ENCODE measurements at places on chromosomes 7 and 10.

- no peak for DNase-seq
- H3K27me3 ChIP-seq = no peaks in the 10 kb centered on the region
- no peaks in the 10 kb centered on the region for H3K4me1 ChIP-seq
- H3K4me3 ChIP-seq = no peak overlapping the region
Observed at GRCh38 chr10:31120961-31121685, 89.5 kb upstream of the ZNF438 start.

DNA sequence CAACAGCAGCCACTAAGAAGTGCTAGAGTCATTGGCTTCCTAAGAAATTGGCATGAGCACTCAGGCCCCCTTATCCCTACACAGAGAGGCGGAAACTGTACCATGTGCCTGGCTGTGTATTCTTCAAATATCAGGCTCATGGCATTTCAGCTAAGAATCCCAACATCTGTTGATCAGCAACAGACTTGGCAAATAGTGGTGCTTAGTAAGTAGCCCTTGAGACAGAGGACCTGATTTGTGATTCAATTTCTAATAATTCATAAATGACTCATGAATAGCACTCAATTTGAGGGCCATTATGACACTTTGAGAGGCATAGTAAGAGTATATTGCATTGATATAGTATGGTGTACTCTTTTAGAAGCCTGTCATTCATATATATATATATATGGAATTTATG lies 309.1 kb downstream of the LRMDA start:
- H3K4me1 ChIP-seq = no peaks in the 10 kb centered on the region
- H3K4me3 ChIP-seq = no peak overlapping the region
- no peak overlapping the region for H3K27ac ChIP-seq
- no peaks in the 10 kb centered on the region for H3K27me3 ChIP-seq
- H3K36me3 ChIP-seq = no peaks in the 10 kb centered on the region

DNA sequence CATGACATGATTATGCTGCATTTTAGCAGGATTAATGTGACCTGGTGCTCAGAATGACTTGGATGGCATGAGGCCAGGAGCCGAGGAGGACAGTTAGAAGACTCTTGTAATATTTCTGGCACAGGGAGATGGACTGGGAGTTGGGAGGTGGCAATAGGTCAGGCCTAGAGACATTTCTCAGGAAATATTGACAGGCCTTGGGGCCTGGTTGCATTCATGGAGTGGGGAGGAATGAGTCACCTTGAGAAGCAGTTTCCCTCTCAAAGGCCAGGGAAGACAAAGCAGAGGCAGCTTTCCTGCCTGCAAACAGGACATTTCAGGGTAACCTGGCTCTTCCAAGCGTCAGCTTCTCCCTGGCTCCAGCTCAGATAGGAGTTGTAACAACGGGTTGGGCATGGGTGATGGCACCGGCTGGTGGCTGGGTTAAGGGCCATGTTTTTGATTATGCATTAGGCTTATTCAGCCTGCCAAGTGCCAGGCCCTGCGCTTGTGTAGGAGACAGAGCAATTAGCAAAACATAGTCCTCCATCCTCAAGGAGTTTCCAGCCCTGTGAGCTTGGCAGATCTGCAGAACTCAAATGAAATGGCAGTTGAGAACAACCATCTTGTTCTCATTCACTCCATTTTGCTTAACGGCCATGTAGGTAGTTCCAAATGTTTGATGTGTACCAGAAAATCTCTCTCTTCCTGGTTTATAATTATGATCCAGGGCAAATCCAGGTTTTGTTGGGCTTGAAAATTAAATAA lies 38.2 kb downstream of the HK1 start:
- H3K4me1 ChIP-seq = peaks cover 44% of the 10 kb centered on the region
- no peak overlapping the region for H3K4me3 ChIP-seq
- H3K27me3 ChIP-seq = no peaks in the 10 kb centered on the region
- peak overlapping the region; percentile 92 for H3K27ac ChIP-seq
- H3K36me3 ChIP-seq = no peaks in the 10 kb centered on the region

GRCh38 chr10:76088980-76089379 lies 657.6 kb downstream of the LRMDA start:
- no peak overlapping the region for H3K4me3 ChIP-seq
- H3K27me3 ChIP-seq = no peaks in the 10 kb centered on the region
- H3K36me3 ChIP-seq = no peaks in the 10 kb centered on the region
- DNase-seq = no peak
- H3K4me1 ChIP-seq = peaks cover 6% of the 10 kb centered on the region

GRCh38 chr10:75058161-75058560 lies 53.3 kb upstream of the SAMD8 start:
- no peak overlapping the region for H3K4me3 ChIP-seq
- H3K36me3 ChIP-seq = no peaks in the 10 kb centered on the region
- no peak overlapping the region for H3K27ac ChIP-seq

GRCh38 chr7:125563557-125563956 lies 633.9 kb upstream of the POT1 start:
- no peak overlapping the region for H3K4me3 ChIP-seq
- H3K4me1 ChIP-seq = no peaks in the 10 kb centered on the region
- H3K27me3 ChIP-seq = no peaks in the 10 kb centered on the region

GRCh38 chr10:133379152-133379800 lies at the start of gene PAOX:
PAOX (plus strand) TSS chr10:133379262; CDS start chr10:133379317, 55 bp downstream.
- peak within 1 kb of the TSS; percentile 81 for H3K4me3 ChIP-seq
- no peaks in the 10 kb centered on the region for H3K36me3 ChIP-seq
- no peak within 1 kb of the TSS for H3K27ac ChIP-seq

- peaks cover 87% of the 10 kb centered on the region for H3K27me3 ChIP-seq
- DNase-seq = no peak
- no peak overlapping the region for H3K4me3 ChIP-seq
- H3K27ac ChIP-seq = no peak overlapping the region
- H3K36me3 ChIP-seq = no peaks in the 10 kb centered on the region
Observed at GRCh38 chr7:27119412-27119911, 11.1 kb downstream of the HOXA4 start.

- peaks cover 5% of the 10 kb centered on the region for H3K4me1 ChIP-seq
- H3K27me3 ChIP-seq = no peaks in the 10 kb centered on the region
- DNase-seq = peak; percentile 96
- H3K27ac ChIP-seq = peak within 1 kb of the TSS; percentile 49
- H3K4me3 ChIP-seq = peak within 1 kb of the TSS; percentile 86
Observed at GRCh38 chr7:5045558-5046396, at the start of gene RBAK. RBAK (plus strand) TSS chr7:5045860; CDS start chr7:5048077, 2,217 bp downstream.

- H3K27me3 ChIP-seq = no peaks in the 10 kb centered on the region
- H3K36me3 ChIP-seq = no peaks in the 10 kb centered on the region
- DNase-seq = no peak
- H3K4me3 ChIP-seq = no peak overlapping the region
- no peak overlapping the region for H3K27ac ChIP-seq
Observed at GRCh38 chr7:80588591-80588990, 49.9 kb upstream of the CD36 start.

DNA sequence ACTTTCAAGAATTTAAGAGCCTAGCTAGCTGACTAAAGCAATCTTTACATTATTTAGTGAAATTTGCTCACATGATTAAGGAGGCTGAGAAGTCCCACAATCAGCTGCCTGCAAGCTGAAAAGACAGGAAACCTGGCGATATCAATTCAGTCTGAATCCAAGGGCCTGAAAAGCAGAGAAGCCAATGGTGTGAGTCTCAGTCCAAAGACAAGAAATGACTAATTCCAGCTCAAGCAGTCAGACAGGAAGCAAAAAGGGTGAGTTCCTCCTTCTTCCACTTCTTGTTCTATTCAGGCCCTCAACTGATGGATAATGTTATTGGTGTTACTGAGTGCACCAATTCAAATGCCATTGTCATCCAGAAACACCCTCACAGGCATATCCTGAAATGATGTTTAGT lies 1231.6 kb upstream of the CELF2 start:
- H3K27me3 ChIP-seq = no peaks in the 10 kb centered on the region
- no peaks in the 10 kb centered on the region for H3K36me3 ChIP-seq
- no peaks in the 10 kb centered on the region for H3K4me1 ChIP-seq
- DNase-seq = no peak
- no peak overlapping the region for H3K27ac ChIP-seq

- no peaks in the 10 kb centered on the region for H3K36me3 ChIP-seq
- H3K4me3 ChIP-seq = no peak overlapping the region
- H3K27me3 ChIP-seq = no peaks in the 10 kb centered on the region
Observed at GRCh38 chr10:132055616-132056015, 10.1 kb upstream of the JAKMIP3 start.

Measured in trophoblast cell (in vitro differentiated cells and primary cell).